ENCODE measurements at places on chromosomes 6 and 20.

GRCh38 chr6:6840831-6841291 is 252.3 kb downstream of the LY86 start:
- peak; percentile 19 for DNase-seq

DNA sequence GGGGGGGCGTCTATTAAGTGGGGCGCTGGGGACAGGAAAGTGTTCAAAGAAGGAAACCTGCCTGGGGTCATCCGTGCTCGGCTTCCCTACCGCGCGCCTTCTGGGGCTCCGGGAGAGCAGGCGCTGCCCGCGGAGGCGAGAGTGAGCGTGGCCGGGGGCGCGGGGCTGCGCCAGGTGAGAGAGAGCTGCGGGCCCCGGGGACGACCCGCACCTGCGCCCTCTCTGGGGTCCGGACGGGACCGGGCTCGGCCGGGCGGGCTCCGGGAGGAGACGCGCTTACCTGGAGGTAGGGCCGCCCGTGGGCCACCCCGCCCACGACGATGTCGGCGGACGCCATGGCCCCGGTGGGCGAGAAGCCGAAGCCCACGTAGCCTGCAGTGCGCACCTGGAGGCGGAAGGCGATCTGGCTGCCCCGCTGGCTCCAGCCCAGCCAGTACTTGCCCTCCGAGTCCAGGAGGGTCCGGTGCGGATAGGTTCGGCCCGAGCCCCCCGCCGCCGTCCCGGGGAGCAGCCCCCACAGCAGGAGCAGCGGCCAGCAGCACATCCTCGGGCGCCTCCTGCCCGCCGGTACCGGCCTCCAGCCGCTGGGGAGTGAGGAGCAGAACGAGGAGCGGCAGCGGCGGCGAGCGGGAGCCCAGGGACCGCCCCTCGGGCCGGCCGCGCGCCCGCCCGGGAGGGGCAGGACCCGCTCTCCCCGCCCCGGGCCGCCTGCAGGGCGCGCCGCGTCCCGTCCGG is at the start of gene MOXD1:
MOXD1 (minus strand) TSS at position 593 of the 735 bp plus-strand sequence; CDS start at position 544, 49 bp downstream.
- no peak for DNase-seq

GRCh38 chr20:3803854-3804253 is 7.7 kb downstream of the CDC25B start:
- DNase-seq, result no peak

- DNase-seq, result no peak
Measured at GRCh38 chr20:38301309-38301708, 2.6 kb upstream of the BPI start.

GRCh38 chr6:113564371-113565171 is 292.6 kb upstream of the MARCKS start:
- DNase-seq, result peak; percentile 7

- DNase-seq, result peak; percentile 16
Measured at GRCh38 chr6:119348096-119348747, 1.3 kb downstream of the MAN1A1 start.

- DNase-seq, result no peak
Measured at GRCh38 chr6:159959976-159960384, 8.9 kb upstream of the IGF2R start.

- no peak for DNase-seq
Measured at GRCh38 chr20:63315731-63316491, 22.9 kb downstream of the COL20A1 start.

DNA sequence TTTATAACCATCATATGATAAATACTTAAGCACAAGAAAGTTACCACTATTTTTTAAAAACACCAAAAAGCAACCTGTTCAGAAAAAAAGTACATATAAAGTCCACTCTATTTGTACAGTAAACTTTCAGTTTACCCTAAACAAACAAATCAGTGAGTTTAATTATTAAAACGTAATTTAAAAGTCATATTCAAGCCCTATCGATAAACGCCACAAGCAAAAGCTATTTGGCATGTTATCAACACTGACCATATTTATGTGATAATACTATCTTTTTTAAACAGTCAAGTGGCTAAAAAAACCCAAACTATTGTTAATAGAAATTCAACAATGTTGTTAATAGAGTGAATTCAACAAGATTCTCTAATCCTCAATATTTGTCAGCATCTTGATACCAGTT is 1.9 kb downstream of the KATNA1 start:
- no peak for DNase-seq

DNA sequence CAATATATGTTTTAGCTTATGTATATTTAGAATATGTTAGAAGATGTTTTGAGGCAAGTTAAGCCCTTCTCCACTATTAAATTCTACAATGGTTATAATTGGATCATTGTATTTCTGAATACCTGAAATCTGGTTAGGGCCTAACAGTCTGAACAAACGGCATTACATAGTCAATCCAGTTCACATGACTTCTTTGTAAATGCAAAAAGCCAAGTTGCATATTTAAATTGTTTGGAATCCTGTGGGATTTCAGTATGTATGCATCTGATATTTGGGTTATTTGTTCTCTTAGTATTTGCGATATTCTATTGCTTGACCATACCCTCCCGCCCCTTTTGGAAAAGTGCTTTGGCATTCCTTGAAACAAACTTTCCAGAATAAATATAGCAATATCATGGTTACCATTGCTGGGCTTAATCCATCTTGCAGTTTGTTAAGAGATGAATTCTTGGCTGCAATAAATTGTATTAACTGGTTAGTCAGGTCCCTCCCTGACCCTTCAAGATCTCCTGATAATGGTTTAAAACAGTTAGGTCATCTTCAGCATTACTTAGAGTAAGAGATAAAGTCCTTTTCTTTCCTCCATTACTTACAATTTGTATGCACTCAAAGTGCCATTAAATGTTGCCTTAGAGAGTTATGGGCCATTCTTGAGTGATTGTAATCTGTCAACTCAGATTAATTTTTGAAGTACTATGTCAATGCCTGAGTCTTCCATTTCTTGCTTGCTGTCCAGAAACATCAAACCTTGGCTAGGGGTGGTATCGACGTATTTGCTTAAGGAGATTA is 36.5 kb downstream of the LRRC1 start:
- no peak for DNase-seq

DNA sequence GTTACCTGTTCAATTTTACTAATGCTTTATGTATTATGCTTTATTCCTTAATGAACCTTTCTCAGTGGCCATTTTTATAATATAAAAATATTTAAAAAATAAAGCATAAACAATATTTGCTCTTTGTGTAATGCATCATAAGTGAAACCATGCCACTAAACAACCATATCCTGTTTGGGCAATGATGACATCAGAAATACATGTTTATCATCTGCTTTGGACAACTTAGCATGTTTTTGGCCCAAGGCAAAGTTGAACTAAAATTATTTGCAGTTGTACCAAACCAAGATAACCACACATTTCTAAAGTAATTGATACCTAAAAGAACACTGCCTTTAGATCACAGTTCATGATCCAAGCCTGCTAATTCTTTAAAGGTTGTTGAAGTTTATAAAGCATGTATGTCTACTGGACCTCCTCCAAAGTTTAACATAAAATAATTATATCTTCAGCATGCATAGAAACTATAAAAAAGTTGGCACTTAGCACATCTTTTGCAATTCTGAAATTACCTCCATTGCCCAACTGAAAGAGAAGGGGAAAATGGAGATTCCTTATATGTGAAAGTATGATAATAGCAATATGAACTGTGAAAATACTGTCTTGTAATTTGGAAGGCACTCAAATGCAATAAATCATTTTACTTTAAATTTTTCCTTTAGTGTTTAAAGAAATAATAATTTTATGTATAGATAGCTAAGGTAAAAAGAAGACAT is 325.6 kb upstream of the RUNX2 start:
- DNase-seq, result peak; percentile 43

DNA sequence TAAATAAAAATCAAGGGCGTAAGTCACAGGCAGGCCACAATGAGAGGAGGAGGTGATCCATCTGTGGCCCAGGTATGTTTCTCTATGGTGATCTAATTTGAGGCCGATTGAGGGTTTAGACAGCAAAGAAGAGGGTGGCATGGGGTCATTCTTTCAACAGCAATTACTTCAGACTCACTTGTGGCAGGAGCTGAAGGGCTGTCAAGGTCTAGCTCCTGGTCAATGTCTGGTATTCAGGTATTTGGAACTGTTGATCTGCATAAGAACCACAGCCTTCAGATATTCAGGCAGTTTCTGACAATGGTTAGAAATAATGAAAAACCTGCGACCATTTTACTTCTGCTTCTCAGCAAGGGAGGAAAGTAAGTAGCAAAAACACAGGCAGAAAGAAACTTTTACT is 259.6 kb downstream of the FOXC1 start:
- no peak for DNase-seq

GRCh38 chr20:10504994-10505730 is 70.1 kb downstream of the SLX4IP start:
- no peak for DNase-seq

DNA sequence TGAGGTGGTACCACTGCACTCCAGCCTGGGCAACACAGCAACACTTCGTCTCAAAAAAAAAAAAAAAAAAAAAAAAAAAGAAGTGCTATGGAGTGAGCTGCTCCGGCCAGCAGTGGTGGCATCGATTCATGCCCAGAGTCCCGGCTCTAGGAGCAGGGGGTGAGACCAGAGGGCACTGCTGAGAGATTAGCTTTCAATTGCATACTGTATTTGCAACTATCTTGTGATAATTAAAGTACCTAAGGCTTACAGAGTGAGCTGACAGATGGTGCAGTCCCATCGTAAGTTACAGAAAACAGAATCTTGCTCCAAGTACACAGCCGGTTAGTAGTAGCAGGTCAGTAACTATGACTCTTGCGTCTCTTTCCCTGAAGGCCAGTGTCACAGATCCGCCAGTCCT is 31.5 kb downstream of the TMEM14B start:
- no peak for DNase-seq

GRCh38 chr6:84284428-84285049 is 57.1 kb upstream of the CEP162 start:
- no peak for DNase-seq

GRCh38 chr6:90534337-90535025 is 52.4 kb downstream of the MAP3K7 start:
- no peak for DNase-seq

DNA sequence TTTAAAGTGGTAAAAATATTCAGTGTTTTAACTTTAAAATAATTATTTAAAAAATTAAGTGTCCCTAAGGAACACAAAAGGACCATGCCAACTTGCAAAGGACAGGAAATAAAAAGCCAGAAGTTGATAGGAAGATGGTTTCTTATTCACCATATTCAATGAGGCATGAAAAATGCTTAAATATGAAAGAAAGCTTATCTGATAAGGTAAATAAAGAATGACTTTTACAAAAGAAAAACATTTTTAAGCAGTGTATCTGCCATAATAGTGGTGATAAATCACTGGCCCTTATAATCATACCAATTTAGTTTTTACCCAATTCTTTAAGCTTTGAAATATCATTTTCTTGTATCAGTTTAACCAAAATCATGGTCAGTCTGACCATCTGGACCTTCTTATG is 33.5 kb upstream of the POPDC3 start:
- no peak for DNase-seq

GRCh38 chr20:7930343-7930742 is 9.9 kb downstream of the HAO1 start:
- no peak for DNase-seq

DNA sequence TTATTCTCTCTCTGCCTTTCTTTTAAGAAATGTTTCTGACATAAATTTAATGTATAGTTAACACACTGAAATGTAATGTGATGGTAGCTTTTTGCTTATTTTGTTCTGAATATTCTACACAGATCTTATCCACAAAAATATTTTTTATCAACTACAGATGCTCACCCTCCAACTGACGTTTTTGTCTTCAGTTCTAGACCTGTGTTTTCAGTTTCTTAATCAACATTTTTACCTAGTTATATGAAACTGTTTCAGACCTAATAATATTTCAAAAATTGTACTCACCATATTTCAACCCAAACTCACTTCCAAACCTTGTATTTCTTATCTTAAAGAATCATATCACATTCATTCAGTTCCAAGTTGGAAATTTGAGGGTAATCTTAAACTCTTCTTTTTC is 452.8 kb downstream of the RFPL4B start:
- DNase-seq, result no peak

DNA sequence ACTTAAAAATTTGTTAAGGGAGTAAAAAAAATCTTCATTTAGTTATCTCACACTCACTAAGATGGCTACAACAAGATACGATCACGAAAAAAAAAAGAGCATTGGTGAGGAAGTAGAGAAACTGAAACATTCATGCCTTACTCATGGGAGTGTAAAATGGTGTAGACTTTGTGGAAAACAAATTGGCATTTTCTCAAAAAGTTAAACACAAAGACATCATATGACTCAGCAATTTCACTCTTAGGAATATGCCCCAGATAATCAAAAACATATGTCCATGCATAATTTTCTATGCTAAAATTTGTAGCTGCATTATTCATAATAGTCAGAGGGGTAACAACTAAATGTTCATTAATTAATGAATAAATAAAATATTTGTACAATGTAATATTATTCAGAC is 120.9 kb upstream of the IRAK1BP1 start:
- DNase-seq, result no peak

DNA sequence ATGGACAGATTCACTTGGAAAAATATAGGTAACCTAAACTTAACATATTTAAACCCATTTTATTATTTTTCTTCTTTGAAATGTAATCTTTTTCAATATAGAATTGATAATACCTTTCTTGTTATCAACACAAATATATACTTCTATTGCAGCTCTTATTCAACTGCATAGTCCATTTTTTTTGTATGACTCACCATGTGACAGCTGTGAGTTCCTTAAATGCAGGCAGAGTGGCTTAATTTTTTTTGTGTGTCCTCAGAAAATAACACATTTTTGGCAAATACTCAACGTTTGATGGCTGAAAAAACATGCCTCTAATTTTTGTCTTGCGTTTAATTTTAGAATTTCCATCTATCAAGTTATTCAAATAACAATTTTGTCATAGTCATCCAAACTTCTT is 454.8 kb downstream of the PHF3 start:
- no peak for DNase-seq

GRCh38 chr20:890666-891057 is 25.5 kb downstream of the ANGPT4 start:
- no peak for DNase-seq

DNA sequence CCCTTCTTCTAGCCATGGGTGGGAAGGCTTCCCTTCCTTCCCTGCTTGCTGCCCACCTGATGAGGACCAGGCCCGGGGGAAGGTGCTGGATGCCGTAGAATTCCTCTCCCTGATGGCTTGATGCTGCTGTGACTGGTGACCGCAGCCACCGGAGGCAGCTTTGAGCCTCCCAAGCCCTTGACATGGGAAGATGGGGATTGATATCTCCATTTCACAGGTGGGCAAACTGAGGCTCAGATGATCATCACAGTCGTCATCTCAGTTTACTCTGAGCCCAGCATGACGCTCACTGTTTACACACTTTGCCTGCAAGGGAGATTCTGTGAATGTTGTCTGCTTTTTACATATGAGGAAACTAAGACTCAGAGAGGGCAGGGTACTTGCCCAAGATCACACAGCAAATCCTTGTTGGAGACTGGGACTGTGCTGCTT is 43.9 kb downstream of the SRC start:
- DNase-seq, result no peak

- DNase-seq, result no peak
Measured at GRCh38 chr6:39204160-39204495, 25.1 kb downstream of the KCNK5 start.
